ENCODE measurements at places on chromosomes 2 and 18.

DNA sequence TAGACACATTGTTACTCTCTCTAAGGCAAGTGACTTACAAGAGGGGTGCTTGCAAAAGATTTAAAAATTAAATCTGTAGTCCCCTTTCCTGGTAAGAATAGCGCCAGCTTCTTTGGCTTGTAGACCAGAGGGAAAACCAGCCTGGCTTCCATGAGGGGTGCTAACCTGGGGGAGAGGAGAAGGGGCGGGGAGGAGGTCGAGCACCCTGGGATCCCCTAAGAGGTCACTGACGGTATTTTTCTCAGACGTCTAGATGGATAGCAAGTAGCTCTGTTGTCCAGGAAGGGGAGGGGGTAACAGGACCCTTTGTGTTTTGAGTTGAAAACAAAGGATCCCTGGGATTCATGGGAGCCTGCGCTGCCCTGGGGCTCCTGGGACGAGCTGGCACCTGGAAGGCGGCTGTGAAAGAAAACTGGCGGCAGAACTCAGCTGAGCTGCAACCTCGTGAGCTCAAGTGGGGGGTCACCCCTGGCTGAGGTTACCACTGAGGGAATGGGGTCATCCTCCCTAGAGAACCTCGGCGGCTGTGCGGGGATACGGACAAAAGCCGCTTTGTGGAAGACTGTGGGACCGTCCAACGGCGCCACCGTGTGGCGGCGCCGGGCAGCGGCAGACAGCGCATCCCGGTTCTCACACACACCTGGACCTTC lies 37.8 kb upstream of the MRPL19 start:
- DNase-seq: peak; percentile 69

DNA sequence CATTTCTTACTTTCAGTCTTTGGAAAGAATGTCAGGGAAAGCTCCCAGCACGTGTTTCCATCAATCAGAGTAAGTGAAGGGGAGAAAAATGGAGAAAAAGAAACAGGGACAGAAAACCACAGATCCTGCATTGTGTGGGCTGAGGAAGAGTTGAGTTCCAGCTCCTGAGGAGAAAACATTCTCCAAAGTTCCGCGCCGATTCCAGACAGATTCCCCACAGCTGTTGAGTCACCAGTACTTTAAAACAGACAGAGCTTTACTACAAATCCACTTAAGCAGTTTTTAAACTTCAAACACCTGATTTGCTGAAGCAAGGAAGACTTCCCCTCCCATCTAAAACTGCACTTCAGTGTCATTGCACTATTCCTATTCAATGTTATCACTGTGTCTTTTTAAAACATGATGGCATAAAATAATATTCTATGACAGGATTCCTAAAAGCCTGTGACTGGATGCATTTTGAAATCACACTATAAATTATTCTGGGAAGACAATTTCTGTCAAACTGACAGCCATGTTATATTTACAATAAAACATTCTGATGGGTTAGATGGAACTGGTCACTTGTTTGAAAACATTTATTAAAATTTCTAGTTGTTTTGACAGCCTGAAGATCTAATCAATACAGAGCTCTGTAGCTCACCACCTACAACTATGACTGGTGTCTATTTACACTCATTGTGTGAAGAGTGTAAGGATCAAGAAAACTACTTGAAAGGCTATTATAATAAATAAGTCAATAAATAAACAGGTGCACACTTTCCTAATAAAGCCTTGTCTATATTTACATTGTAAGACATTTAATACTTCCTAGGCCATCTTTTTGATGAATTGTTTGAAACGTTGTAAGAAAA lies 40.9 kb downstream of the TCF4 start:
- no peak for DNase-seq

DNA sequence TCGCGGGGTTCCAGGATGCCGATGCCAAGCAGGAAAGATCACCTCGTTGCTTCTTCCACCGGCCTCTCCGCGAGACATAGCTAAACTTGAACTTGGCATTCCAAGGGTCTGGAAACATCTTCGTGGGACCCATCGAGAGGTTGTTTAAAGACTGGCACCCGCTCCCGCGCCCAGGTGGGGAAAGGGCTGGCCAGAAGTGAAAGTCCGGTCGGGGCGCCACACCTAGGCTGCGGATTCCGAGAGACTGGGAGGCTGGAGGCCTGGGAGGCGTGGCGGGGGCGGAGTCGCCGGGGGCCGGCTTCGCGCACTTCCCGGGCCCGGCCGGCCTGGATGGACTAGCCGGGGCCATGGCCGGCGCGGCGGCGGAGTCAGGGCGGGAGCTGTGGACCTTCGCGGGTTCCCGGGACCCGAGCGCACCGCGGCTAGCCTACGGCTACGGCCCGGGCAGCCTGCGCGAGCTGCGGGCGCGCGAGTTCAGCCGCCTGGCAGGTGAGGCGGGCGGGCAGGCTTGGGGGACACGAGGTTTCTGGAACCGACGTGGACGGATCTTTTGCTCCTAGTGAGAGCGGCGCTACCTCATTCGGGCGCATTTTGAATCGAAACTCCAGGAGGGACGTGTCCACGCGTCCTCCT lies at the start of gene MOCOS:
Gene MOCOS, plus strand, starts transcription at position 305 of the 633 bp plus-strand sequence. Its CDS starts 43 bp downstream, at position 348.
- DNase-seq: peak; percentile 36

- DNase-seq: no peak
Observed at GRCh38 chr18:48837676-48838075, 113.1 kb downstream of the SMAD7 start.

- DNase-seq: no peak
Observed at GRCh38 chr2:128158176-128158575, 67.2 kb downstream of the UGGT1 start.

Data from activated CD4-positive, alpha-beta T cell treated with anti-CD3 and anti-CD28 coated beads for 48 hours (primary cell).